Brain pericyte (primary cell): ENCODE measurements at places on chromosomes 1 and 21.

DNA sequence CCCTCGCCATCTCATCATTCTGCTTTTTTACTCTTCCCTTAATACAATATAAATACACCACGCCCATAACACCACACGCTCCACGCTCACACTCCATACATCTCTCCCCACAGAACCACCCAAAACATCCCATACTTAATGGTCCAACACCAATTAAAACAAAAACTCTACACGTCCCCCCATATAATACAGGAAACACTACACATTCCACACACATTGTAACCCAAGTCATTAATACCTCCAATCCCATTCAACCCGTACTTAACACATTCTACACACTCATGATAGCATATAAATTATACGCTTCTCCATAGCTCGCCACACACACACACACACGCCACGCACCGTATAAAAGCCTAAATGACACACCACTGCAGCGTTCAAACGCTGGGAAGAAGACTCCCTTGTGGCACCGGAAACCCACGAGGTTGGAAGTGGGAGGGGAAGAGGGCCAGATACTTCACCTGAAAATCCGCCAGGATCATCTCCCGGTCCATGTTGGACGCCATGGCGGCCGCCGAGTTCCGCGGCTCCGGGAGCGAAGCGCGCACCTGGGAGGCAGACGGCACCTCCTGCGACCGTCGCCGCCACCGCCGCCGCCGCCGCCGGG is 659 bp downstream of the FAF1 start:
- DNase-seq: no peak

DNA sequence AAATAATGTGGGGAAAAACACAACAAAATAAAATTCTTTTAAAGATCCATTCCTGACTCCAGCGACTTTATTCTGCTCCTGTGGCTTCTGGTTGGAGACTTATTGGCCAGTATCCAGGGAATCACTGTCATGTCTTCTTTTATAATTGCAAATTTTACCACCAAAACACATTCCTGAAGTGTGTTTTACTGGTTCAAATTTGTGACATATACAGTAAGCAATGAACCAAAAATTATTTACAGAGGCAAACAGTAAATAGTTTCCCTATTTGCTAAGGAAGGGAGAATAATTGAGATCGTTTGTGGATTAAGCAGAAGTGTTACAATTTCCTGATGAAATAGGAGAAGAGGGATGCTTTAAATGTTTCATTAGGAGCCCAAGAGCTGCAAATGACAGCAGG is 118.7 kb downstream of the ZNF281 start:
- DNase-seq: no peak

GRCh38 chr1:77829851-77830250 is 50.4 kb downstream of the MIGA1 start:
- no peak for DNase-seq

GRCh38 chr1:181135437-181135731 is 46.9 kb downstream of the IER5 start:
- no peak for DNase-seq

- no peak for DNase-seq
These were observed 23.6 kb upstream of the TTLL10 start for GRCh38 chr1:1150100-1150499.

GRCh38 chr1:246775531-246776385 is 51.5 kb downstream of the SCCPDH start:
- no peak for DNase-seq

- no peak for DNase-seq
These were observed 537.2 kb downstream of the NPHP4 start for GRCh38 chr1:5455056-5455455.

GRCh38 chr21:29610779-29611360 is 312.1 kb downstream of the BACH1 start:
- peak; percentile 8 for DNase-seq

- no peak for DNase-seq
These were observed 45.3 kb upstream of the RGS1 start for GRCh38 chr1:192530254-192530653.

GRCh38 chr1:97308131-97308530 is 586.5 kb downstream of the PTBP2 start:
- DNase-seq: no peak

DNA sequence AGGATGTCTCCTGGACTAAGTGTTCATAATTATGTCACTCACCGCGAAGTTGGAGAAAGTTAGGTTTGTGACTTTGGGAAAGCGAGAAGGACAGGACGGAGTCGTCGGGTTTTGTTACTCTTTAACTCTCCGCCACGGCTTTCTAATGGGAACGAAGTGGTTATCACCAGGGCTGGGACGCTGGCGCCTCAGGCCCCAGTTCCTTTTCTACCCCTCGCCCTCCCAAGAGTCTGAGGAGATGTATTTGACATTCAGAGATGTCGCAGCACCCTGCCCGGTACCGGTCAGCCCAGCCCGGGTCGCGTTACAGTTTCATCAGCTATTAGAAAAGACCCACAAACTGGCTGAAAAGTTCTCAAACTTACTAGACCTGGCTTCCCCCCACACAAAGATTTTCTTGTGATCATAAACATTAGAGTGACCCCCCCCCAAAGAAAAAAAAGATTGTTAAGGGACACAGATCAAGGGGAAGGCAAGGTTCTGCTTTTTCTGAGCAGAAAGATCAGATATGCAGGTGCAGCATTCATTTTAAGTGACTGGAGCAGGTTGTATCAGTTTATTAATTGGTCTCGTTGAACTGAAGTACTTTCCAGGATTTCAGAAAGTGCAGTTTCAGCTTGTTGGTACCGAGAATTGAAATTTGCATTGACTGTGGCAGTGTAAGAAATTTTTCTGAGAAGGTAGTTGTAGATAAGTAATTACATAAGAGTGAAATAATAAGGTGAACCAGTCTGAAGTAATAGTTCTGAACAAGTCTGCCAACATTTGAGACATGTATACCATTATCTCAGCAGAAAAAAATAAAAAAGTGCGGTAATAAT is 859 bp upstream of the ZBTB18 start:
- no peak for DNase-seq

DNA sequence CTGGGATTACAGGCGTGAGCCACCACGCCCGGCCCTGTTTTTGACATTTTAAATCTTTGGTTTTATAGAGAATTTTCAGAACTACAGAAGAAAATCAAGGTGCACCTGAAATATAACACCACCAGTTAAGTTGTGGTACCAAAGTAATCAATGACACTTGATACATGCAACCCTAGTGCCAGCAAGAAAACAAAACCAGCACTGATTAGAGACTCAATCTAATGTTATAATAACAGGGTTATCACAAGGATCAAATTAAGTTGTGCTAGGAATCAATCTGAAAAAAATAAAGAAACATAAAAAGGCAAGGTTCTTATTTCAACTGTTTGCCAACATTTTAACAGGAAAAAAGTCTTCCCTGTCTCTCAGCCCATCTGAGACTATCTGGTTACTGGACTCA is 23.8 kb downstream of the TGFBR3 start:
- DNase-seq: no peak

DNA sequence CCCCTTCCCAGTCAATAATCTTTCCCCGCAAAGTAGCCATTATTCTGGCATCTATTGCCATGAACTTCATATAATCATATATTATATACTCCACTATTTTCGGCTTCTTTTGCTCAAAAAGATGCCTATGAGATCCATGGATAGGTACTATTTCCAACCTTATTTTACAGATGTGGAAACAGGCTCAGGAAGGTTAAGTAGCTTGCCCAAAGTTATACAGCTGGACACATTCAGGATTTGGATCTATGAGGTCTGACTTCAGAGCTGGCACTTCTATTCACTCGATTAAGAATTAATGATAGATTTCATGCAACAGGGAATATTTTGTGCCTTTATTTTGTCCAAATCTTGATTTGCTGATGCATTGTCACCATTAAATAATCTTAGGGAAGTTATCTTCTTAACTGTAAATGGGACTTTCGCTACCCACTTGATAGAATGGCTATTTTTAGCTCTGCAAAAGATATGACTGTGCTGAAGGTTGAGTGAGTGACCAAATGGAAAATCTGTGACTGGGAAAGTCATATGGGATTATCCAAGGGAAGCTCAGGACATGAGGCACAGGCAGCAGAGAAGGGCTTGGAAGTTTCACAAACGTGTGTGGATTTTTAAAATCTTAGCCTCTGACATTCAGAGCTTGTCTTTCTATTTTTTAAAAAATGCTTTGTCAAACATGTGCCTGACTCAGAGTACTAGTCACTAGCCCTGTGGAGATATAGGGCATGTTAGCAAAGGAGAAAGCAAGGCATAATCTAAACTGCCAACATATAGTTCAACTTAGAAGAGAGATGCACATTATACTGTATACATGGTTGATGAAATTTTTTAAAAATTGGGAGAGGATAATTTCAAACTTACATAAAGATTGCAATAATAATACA is 36.5 kb downstream of the GIPC2 start:
- DNase-seq: no peak

GRCh38 chr1:8015809-8016165 is 10.3 kb downstream of the ERRFI1 start:
- DNase-seq: no peak

DNA sequence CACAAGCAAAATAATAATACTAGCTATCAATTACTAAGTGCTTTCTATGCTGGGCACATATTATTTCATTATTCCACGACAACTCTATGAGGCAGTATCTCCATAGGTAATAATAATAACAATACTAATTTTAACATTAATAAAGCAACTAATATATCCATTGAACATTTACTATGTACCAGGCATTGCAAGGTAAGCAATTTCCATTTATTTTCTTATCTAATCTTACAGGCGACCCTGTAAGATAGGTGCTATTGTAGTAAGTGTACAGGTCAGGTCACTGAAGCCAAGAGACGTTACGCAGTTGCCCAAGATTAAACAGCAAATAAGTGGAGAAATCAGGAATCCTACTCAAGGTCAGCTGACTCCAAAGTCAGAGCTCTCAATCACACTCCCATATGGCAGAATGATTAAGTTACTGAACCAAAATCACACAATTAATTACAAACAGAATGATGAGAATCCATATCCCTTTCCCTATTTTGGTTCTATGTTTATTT is 198.4 kb downstream of the SLC45A1 start:
- no peak for DNase-seq

- DNase-seq: no peak
These were observed 333.9 kb upstream of the ADAMTS5 start for GRCh38 chr21:27300770-27301169.

GRCh38 chr1:85484264-85484663 is 19.3 kb upstream of the DDAH1 start:
- no peak for DNase-seq

GRCh38 chr1:28582248-28582615 is 9.8 kb upstream of the RAB42 start:
- no peak for DNase-seq

DNA sequence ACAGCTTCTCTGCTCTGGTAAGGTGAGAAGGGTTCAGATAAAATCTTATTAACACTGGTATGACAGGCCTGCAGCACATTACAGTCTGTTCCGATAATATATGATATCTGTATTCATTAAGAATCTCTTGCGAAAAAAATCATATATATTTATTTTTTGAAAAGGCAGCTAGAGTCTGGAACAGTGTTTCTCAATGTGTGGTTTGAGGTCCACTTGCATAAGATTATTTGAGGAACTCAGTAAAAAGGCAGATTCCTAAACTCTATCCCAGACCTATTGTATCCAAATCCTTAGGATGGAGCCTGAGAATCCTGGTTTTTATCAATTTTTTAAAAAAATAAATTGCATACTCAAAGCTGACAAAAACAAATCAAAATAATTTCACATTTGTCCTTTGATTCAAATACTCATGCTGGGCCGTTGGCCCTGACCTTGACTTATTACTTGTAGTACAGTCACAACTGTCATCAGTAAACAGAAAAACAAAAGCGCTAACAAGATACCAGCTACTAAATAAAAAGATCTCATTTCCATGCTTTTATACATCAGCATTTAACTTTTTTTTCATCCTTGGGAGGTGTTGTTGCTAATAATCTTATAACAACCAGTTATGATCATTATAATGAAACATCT is 60.6 kb downstream of the RGS2 start:
- no peak for DNase-seq

DNA sequence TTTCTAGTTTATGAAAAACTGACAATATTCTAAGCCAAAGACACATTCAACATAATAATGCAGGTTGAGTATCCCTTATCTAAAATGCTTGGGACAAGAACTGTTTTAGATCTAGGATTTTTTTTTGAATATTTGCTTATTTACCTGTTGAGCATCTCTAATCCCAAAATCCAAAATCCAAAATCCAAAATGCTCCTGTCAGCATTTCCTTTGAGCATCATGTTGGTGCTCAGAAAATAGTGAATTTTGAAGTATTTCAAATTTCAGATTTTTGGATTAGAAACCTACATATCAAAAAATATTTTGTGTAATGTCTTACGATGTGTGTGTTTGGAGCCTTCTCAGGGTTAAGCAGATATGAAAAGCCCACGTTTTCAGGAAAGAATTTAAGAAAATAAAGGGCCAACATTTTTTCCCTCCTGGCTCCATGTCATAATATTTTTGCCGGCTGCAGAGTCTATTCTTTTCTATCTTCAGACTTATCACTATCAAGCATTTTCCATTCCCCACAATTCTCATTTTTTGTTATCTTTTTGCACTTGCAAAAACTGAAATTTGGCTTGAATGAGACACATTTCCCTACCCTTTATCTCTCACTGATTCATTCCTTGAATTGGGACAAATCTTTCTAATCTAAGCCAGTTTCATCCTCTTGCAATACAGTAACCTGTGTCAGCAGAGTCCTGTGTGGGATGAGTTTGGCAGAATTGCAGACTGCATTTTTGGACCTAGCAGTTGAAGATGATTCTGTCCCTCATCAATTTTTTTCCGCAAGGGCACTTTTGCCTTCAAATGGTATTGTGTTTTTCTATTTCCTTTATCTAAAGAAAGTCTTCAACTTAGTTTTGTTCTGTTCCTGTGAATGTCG is 233.9 kb downstream of the DISC1 start:
- DNase-seq: no peak

DNA sequence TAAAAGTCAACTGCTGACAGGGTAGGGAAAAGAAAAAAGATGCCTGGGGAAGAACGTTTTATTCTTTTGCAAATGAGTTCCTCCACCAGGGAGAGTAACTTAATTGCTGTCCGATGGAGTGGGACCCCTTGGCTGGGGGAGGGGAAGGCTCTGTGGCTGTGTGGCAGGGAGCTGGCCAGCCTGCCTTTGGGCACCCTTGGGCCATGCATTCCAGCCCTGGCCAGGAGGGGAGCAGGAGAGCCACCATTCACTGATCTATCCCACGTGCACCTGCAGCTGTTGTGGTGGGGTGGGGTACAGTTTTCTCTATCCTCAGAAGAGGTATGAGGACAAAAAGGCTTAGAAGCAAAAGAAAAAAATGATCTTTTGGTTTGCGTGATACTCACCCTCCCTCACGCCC is 116.9 kb downstream of the KCNK1 start:
- DNase-seq: no peak

- DNase-seq: no peak
These were observed 87.1 kb upstream of the ZNF281 start for GRCh38 chr1:200496937-200497336.

- no peak for DNase-seq
These were observed 790 bp upstream of the TSNAX start for GRCh38 chr1:231527586-231528171.

DNA sequence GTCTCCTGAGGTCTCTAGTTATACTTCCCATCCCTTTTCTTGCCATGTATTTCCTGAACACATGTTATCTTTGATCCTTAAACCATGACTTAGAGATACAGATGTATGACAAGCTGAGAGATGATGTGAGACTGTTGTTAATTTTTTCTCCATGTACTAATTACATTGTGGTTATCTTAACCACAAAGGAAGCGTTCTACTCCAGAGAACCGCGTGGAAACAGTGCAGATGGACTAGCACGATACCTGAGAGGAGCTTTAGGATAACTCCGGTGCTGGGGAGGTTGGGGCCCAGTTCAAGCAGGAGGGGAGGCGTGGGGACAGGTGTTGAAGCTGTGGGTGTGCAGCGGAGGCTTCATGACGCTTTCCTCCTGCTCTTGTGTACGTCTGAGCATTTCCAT is 17.5 kb downstream of the PDE9A start:
- DNase-seq: no peak

- no peak for DNase-seq
These were observed 54.4 kb downstream of the KCNAB2 start for GRCh38 chr1:6099787-6100765.
